ENCODE measurements at places on chromosomes 5 and 9.

GRCh38 chr9:101265261-101265660 lies 119.5 kb downstream of the BAAT start:
- no peak for DNase-seq

- no peak for DNase-seq
Measured at GRCh38 chr9:129070696-129071525, 10.0 kb upstream of the DOLPP1 start.

- no peak for DNase-seq
Measured at GRCh38 chr5:58983526-58984452, 400.9 kb downstream of the RAB3C start.

GRCh38 chr5:73446631-73447529 lies 1.7 kb downstream of the FOXD1 start:
- DNase-seq: no peak

DNA sequence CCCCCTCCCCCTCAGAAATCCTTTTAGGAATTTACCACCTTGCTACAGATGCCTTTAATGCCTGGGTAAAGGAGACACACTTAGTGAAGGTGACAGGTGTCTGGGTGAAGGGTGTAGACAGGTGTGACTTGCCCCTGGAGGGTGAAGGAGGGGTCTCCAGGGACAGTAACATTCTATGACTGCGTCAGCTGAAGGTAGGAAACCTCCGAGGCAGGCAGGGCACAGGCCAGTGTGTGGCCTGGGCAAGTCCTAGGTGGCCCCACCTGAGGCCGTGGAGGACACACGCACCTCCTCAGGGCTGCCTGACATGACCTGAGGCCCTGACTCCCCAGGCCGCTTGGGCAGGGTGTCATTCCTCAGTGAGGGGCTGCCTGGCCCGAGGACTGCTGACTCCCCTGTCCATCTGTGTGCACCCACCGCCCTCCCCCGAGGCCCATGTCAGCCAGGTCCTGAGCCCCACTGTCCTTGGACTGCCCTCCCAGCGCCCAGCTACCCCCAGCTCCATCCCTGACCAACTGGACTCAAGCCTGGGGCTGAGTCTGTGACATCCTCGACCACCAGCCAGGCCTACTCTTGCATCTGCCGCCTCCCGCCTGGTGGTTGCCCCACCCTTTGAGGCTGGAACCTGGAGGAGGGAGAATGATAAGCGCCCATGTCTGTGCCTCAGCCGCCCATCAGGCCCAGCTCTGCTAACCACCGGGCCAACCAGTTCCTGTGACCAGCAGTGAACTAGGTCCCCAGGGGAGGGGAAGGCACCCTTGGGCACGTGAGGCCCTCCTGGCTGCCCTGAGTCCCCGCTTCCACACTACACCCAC lies 18.4 kb downstream of the CARD19 start:
- no peak for DNase-seq

GRCh38 chr9:111076519-111076918 lies 38.2 kb upstream of the LPAR1 start:
- no peak for DNase-seq

GRCh38 chr5:65535529-65535987 lies 27.4 kb downstream of the CENPK start:
- DNase-seq: no peak

GRCh38 chr9:76912636-76913275 lies 6.8 kb upstream of the PRUNE2 start:
- no peak for DNase-seq

GRCh38 chr9:118577121-118577520 lies 792.1 kb downstream of the BRINP1 start:
- no peak for DNase-seq

- DNase-seq: no peak
Measured at GRCh38 chr9:107624234-107624948, 134.8 kb upstream of the KLF4 start.

- DNase-seq: no peak
Measured at GRCh38 chr5:73027816-73028215, 72.0 kb downstream of the FCHO2 start.

- no peak for DNase-seq
Measured at GRCh38 chr5:77356740-77357139, 135.4 kb downstream of the WDR41 start.

DNA sequence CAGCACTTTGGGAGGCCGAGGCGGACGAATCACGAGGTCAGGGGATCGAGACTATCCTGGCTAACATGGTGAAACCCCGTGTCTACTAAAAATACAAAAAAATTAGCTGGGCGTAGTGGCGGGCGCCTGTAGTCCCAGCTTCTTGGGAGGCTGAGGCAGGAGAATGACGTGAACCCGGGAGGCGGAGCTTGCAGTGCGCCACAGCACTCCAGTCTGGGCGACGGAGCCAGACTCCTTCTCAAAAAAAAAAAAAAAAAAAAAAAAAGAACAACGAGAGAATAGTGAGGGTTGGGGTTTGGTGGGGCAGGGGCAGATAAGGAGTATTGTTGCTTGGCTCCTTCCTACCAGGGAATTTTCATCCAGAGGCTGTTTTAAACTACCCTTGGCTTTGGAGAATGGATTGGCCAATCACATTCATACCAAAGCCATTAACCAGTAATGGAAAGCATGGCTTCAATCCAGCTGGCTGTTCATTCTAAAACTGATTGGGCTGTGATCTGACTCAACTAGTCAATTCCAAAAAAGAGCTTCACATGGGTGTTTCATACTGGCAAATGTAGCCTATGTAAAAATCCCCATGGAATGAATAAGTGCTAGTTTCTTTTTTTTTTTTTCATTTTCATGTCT lies 64.4 kb downstream of the PLCXD3 start:
- DNase-seq: no peak

GRCh38 chr5:109399092-109399759 lies 10.5 kb downstream of the PJA2 start:
- DNase-seq: no peak

GRCh38 chr9:23635276-23635675 lies 190.8 kb downstream of the ELAVL2 start:
- DNase-seq: no peak

GRCh38 chr5:133970325-133970909 lies 2.0 kb upstream of the C5orf15 start:
- no peak for DNase-seq

DNA sequence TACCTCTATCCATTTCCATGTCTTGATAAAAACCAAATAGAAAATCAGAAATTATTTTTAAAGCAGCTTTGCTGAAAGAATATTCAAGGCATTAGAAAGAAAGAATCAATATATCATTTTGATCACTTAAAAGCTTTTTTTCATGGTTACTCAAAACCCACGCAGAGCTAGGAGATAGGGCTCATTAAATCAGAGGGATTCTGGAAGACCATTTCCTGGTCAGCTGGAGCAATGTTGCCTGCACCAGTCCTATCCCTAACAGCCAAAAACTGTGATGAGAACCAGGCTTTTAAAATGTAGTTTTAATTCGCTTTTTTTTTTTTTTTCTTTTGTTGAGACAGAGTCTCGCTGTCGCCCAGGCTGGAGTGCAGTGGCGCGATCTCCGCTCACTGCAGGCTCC lies 72.3 kb downstream of the ARSB start:
- no peak for DNase-seq

GRCh38 chr5:119363936-119364335 lies 8.1 kb downstream of the TNFAIP8 start:
- no peak for DNase-seq

GRCh38 chr5:133831491-133832224 lies 136.8 kb downstream of the C5orf15 start:
- no peak for DNase-seq

DNA sequence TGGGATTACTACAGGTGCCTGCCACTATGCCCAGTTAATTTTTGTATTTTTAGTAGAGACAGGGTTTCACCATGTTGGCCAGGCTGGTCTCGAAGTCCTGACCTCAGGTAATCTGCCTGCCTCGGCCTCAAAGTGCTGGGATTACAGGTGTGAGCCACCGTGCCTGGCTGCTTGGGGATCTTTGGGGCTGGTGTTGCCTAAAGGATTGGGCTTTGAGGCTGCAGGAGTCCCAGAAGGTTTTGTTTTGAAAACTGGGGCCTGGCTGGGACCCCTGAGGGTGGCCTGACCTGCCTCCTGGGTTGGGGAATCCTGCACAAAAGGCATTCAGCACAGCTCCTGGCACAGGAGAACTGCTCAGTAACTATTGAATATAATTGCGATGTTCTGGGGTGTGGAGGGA lies 25.1 kb upstream of the SHB start:
- DNase-seq: peak; percentile 22

DNA sequence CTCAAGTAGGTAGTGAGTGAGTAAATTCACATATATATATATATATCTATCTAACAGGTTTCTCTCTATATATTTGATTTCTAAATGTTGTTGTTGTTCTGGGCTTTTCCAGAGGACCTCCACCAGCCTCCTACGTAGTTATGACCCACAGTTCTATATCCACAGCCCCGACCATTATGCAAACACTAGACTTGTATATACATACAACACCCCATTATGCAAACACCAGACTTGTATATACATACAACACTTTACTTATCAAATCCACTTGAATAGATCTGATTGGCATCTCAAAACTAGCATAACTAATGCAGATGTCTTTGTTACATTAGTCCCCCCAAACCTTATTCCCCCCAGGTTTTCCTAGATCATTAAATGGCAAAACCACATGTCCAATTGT lies 108.7 kb downstream of the JAKMIP2 start:
- no peak for DNase-seq

GRCh38 chr9:114697951-114698351 lies 16.0 kb upstream of the TEX48 start:
- DNase-seq: no peak

DNA sequence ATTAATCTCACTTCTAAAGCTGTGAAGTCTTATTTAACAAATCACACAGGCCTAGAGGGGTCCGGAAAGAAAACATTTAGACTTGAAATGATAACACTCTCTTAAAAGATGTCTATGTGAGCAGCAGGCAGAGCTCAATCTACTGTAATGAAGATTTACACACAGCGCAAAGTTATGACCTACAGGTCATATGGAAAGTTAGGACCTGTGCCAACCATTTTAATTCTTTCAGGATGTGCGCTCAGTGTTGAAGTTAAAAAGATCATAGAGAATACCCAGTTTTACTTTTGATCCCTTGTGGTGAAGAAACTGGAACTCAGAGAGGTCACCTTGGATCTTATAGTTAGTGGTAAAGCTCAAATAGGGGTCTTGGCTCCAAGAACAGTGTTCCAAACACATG lies 3.1 kb upstream of the CREBRF start:
- DNase-seq: no peak

- DNase-seq: no peak
Measured at GRCh38 chr5:124655921-124656511, 90.4 kb downstream of the ZNF608 start.

- DNase-seq: no peak
Measured at GRCh38 chr5:68114378-68115040, 101.0 kb upstream of the PIK3R1 start.

DNA sequence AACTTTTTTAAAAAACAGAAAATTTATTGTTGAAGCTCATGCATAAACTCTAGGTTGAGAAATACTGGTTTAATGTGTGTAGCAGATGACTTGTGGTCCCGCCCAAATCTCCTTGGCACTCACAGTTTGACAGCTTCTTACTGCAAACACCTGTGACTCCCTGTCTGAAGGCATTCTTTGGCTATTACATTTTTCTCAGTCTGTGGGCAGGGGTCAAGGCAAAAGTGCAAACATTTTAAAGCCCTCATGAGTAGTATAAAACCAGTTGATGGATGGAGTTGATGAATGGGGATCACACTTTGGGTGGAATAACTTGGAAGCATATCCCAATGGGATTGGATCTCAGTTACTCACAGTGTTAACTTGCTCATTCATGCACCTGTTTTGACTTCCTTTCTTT lies 1007.0 kb upstream of the NUDT12 start:
- no peak for DNase-seq

- DNase-seq: no peak
Measured at GRCh38 chr9:133074111-133074651, 12.4 kb downstream of the CEL start.

DNA sequence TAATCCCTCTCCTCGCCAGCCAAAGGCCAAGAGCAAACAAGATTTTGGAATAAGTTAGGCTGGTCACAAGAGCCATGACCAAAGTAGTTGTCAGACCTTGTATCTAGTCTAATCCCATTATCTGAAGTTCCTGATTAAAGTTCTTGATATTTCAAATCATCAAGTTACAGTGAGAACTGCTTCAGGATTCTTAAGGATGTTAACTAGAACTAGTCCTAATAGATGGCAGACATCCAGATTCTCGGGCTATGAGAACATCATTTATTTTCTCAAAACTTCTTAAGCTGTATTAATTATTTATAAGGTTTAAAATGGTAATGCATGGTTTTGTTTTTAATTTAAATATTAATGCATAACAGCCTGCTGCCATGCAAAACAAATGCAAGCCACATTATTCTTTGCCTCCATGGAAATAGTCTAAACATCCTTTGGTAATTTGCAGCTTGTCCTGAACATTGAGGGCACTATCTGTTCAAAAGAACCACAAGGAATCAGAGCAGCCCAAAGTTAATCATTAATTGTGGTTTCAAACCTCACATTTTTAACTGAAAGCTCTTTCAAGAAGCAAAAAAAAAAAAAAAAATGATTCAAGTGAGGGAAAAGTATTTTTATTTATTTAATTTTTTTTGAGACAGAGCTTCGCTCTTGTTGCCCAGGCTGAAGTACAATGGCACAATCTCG lies 95.1 kb downstream of the TTC39B start:
- no peak for DNase-seq

DNA sequence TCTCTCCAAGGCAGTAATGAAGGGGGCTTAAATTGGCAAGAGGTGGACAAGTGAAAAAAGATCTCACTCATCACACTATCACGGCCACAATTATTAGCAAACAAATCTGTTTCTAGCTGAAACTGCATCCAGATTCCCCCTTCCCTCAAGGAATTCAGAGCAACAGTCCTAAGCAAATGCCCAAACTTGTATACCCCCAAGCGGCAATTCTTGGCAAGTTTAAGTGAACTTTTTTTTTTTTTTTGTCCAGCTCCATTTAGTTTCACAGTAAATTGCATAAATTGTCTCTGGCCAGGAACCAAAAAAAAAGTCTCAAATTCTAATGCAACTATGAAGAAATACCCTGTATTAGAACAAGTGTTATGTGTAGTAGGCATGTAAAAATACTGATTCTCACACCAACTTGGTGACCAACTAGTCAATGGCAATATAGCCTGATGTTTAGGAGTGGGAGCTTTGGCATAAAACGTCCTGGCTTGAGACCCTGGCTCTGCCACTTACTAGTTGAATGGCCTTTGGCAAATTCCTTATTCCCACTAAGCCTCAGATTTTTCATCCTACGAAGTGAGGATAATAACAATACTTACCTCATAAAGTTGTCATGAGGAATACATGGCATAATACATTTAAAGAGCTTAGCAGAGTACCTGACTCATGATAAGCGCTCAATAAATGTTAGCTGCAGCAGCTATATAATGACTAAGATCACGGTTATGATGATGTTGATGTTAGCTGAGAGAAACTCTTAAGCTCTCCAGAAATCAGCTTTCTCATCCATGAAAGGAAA lies 193.2 kb downstream of the ADAMTSL1 start:
- DNase-seq: no peak

GRCh38 chr9:68515326-68516017 lies 25.2 kb downstream of the TMEM252 start:
- DNase-seq: no peak

GRCh38 chr9:68493541-68493940 lies 47.1 kb downstream of the TMEM252 start:
- no peak for DNase-seq

GRCh38 chr5:143955141-143955540 lies 143.2 kb downstream of the HMHB1 start:
- DNase-seq: no peak
